Posterior vena cava (tissue), 2 donors: ENCODE measurements at places on chromosomes 12 and 14.

DNA sequence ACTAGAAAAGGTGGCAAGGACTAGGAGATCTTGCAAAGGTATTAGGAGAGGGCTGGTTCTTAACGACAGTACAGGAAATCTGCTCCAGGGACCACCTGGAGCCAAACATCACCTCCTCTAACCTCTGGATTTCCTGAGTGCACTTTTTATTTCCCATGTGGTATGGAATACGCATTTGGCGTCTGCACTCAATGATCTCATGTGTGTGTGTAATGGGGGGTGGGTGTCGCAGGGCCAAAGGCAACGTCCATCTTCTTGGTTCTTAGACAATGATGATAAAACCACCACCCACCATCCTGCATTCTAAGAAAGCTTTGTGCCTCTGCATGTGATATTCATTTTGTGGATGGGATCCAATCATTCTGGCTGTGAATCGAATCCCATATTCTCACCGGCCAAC lies 68.8 kb downstream of the CLMN start:
- no peak for DNase-seq

DNA sequence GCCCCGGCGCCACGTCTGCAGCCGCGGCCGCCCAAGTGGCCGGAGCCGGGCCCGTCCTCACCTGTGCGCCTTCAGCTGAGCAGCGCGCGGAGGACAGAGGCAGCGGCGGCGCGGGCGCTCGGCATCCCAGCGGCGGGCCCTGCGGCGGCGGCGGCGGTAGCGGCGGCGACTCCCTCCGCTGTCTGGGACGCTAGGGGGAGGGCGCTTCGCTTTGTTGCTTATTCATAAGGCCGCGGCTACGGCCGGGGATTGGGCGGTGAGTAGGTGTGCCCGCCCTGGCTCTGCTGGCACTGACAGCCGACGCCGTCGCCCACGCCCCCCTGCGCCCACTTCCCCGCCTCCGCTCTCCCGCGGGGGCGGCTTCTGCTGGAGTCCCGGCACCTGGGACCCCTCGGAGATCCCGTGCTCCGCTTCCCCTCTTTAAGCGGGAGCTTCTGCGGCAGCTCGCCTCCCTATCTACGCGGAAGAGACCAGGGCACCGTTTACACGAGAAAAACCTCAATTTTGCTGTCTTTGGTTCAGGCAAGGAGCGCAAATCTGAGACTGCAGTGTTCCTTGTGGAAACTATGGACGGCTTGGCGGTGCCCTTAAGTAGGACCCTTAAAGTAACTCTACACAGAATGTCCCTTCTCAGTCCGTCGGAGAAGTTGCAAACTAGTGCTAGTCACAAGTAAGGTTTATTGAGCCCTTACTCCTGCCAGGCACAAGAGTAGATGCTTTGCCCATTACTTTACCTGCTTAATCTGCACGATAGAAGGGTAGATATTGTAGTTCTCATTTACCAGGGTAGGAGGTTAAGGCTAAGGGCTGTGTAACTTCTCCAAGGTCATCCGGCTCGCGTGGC lies at the start of gene ARMH4:
ARMH4 (minus strand) TSS at position 200 of the 844 bp plus-strand sequence. CDS start 12,855 bp downstream, outside the sequence.
- peak; percentile 92 for DNase-seq

DNA sequence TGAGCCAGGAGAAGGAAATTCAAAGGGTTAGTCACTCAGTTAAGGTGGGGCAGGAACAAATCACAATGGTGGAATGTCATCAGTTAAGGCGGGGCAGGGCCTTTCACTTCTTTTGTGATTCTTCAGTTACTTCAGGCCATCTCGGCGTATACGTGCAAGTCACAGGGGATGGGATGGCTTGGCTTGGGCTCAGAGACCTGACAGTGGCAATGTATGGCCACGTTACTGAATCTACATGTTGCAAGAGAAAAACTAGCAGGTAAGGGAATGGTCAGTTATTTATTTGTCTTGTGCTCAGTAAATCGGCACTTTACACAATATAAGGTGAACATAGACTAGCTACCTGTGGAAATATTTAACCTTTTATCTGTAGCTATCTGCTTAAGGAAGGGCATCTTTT lies 11.9 kb downstream of the SLCO1B3 start:
- no peak for DNase-seq

- no peak for DNase-seq
Measured at GRCh38 chr14:99123208-99123870, 148.7 kb downstream of the BCL11B start.

DNA sequence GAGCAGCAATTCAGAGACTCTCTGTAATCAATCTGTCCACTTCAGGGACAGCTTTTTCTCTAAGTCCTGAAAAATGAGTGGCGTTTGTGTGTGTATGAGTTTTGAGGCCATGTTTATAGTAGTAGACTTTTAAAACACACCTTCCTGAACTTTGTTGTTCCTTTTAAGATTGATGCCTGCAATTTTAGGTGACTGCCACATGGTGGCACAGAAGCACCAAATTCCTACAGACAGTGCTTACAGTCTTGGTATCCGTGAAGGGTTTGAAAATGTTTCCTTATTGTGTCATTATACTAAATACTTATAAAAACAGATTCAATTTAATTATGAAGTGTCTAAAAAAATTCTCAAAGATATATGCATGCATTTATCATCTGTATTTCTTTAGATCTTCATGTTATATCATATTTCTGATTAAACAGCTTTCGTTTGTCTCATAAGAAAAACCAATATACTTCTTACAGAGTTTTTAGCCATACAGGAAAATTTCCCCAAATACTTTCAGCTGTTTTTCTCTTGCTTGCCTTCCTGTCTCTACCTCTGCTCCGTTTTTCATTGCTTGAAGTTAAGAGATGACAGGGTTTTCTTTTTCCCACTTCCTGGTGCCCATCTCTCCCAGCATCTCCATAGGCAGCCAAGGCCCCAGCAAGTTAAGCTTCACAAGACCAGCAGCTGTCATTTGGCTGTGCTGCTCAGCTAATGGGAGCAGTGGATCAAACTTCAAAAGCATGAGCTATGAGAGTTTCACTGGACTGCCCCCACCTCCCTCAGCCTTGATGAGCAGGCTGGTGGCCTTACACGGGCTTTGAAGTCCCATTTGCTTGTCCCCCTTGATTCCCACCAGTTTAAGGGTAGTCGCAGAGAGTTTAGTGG lies 259.6 kb downstream of the AKAP6 start:
- DNase-seq = no peak
